A549 treated with DMSO at 1 μM for 4 hours (cell line): ENCODE measurements at places on chromosomes 7 and 10. TPM values are rescaled to one million over a fixed set of nuclear protein-coding genes. Genes with fewer than 3 reads are reported as not detected.

Gene PON1
- total RNA-seq = 0.28 to 0.59 TPM (median 0.52 TPM) in 5 replicates

Gene CALN1
- not detected in 5 replicates for total RNA-seq

Gene FAM25A
- not detected in 5 replicates for total RNA-seq

Gene RADIL
- 1.3 to 2.4 TPM (median 1.6 TPM) in 5 replicates for total RNA-seq

Gene CTNNA3
- not detected in 5 replicates for total RNA-seq

Gene ZP3
- 17.1 to 22.9 TPM (median 17.7 TPM) in 5 replicates for total RNA-seq

Gene OR2A5
- not detected in 5 replicates for total RNA-seq

Gene FAM25G
- 0.65 to 1.8 TPM in 2 of 5 replicates, not detected in the others for total RNA-seq

Gene LIPN
- not detected in 5 replicates for total RNA-seq

Gene CRCP
- 27.9 to 43.0 TPM (median 30.2 TPM) in 5 replicates for total RNA-seq

Gene DGKI
- total RNA-seq = 0.15 to 0.38 TPM (median 0.30 TPM) in 5 replicates

Gene GSAP
- 1.8 to 3.7 TPM (median 2.8 TPM) in 5 replicates for total RNA-seq

Gene UNC5B
- 0.57 to 0.87 TPM (median 0.71 TPM) in 5 replicates for total RNA-seq

Gene ANKRD26
- 2.1 to 3.8 TPM (median 3.3 TPM) in 5 replicates for total RNA-seq

Gene ZNF680
- 2.5 to 3.3 TPM (median 2.9 TPM) in 5 replicates for total RNA-seq

Gene ABCB4
- total RNA-seq = not detected in 5 replicates

Gene SPAM1
- total RNA-seq = not detected in 5 replicates

Gene TET1
- total RNA-seq = 0.30 to 0.64 TPM (median 0.57 TPM) in 5 replicates

Gene C10orf53
- not detected in 5 replicates for total RNA-seq
